ENCODE measurements at places on chromosomes 12 and 14.

GRCh38 chr14:61337893-61338292, 16.5 kb downstream of the PRKCH start:
- DNase-seq: peak; percentile 85

DNA sequence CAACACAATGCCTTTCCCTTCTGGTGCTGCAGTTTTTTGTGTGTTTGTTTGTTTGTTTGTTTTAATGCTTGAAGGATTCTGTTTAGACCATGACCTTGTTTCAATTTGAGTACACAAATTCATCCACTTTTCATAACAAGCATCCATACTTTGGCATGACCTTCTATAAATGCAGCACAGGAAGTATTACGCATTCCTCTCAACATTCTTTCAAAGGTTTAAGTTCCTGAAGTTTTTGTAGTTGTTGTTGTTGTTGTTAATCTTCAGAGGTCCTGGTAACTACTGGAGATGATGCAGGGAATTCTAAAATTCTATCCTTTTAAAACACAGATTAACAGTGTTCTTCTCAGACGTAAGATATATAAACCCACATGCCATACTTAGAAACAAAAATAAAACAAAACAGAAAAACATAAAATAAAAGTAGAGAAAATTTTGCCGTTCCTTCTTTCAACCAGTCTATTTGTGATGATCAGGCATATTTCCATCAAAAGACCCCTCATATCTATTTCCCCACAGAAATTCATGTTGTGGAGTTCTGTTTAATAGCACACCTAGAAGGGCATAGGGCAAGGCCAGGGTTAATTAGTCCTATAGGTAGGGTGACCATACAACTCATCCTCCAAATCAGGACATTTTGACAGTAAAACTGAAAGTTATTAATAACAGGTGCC, 529.9 kb downstream of the NOVA1 start:
- no peak for DNase-seq

- DNase-seq: no peak
Observed at GRCh38 chr12:67241482-67241881, 27.7 kb upstream of the CAND1 start.

GRCh38 chr14:30195941-30196340, 268.3 kb upstream of the PRKD1 start:
- no peak for DNase-seq

- peak; percentile 91 for DNase-seq
Observed at GRCh38 chr14:99266181-99267178, 5.5 kb downstream of the BCL11B start.

GRCh38 chr12:21786041-21786531, 11.6 kb upstream of the KCNJ8 start:
- DNase-seq: no peak

DNA sequence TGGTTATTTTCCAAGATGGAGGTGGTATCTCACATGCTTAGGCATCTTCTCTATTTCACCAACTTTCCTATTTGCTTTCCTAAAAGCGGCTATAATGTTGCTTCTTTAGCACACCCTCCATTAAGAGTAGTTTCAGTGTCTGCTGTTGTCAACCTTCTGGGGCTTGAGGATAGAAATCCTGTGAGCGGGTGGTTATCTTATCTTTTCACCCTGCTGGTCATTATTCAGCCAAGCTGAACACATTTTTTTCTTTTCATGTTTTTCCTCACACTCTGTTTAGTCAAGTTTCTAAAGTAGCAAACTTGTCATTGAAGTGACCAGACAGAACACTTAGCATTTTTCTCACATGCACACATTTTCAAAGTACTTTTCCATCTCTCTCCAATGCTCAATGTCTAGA, 104.5 kb downstream of the SLC8A3 start:
- DNase-seq: no peak

DNA sequence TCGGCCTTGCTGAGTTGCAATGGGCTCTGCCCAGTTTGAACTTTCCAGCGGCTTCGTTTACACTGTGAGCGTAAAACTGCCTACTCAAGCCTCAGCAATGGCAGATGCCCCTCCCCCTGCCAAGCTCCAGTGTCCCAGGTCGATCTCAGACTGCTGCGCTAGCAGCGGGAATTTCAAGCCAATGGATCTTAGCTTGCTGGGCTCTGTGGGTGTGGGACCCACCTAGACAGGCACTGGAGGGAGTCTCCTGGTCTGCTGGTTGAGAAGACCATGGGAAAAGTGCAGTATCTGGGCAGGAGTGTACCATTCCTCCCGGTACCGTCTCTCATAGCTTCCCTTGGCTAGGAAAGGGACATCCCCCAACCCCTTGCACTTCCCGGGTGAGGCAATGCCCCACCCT, 88.2 kb downstream of the KLHL28 start:
- DNase-seq: no peak

- no peak for DNase-seq
Observed at GRCh38 chr12:100171248-100171647, 28.6 kb upstream of the BLTP3B start.

GRCh38 chr12:55762646-55763045, 19.7 kb downstream of the GDF11 start:
- DNase-seq: no peak

- peak; percentile 85 for DNase-seq
Observed at GRCh38 chr14:61476754-61477410, 155.5 kb downstream of the PRKCH start.

DNA sequence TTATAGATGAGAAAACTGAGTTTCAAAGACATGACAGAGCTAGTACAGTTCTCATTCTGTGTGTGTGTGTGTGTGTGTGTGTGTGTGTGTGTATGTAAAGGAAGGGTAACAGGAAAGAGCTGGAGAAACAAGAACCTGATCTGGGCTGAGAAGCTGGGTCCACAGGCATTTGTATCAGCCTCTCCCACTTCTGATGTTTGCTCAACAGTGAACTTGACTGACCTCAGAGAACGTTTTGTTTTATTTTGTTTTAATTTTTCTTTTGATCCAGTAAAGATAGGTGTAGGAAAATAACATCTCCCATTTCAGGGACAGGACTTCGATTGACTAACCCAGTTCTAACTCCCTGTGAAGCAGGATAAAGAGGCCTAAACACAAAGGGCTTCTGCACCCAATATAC, 85.4 kb downstream of the STXBP6 start:
- DNase-seq: no peak
